ENCODE measurements at places on chromosomes 1 and 21.

DNA sequence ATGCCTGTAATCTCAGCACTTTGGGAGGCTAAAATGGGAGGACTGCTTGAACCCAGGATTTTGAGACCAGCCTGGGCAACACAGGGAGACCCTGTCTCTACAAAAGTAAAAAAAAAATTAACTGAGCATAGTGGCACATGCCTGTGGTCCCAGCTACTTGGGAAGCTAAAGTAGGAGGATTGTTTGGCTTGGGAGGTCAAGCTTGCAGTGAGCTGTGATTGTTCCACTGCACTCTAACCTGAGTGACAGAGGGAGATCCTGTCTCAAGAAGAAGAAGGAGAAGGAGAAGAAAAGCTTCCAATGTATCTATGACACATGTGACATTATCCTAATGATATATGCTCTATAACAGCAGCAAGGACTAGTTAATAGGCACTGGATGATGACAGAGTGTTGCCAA is 20.1 kb upstream of the ARHGAP29 start:
- DNase-seq = no peak

- DNase-seq = no peak
Observed at GRCh38 chr1:26750428-26750827, 37.3 kb upstream of the PIGV start.

DNA sequence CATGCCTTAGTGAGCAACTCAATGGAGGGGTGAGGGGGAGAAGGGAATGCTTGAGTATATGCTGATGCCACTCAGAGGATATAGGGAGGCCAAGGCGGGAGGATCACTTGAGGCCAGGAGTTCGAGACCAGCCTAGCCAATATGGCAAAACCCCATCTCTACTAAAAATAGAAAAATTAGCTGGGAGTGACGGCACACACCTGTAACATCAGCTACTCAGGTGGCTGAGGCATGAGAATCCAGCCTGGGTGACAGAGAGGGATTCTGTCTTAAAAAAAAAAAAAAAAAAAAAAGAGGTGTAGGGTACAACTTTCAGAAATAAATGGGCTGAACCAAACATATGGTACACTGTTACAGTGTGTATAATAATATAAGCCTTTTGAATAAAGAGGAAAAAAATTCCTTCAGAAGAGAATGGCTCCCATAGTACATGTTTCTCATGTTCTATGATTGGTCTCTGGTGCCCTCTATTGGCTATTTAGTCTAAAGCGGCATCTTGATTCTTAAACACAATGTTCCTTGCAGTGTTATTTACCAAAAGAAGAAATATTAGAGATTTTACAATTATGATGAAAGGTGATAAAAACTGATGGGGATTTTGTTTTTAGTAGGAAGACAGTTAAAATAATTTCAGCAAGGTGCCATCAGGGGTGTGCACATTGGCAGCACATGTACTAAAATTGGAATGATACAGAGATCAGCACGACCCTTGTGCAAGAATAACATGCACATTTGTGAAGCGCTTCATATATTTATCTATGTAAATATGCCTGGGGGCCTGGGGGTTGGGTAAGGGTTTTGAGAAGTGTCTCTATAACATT is 109.8 kb downstream of the PATJ start:
- DNase-seq = no peak

- no peak for DNase-seq
Observed at GRCh38 chr1:200654660-200655059, 15.0 kb downstream of the DDX59 start.

GRCh38 chr1:209585197-209585596 is 1.7 kb downstream of the CAMK1G start:
- DNase-seq = no peak

DNA sequence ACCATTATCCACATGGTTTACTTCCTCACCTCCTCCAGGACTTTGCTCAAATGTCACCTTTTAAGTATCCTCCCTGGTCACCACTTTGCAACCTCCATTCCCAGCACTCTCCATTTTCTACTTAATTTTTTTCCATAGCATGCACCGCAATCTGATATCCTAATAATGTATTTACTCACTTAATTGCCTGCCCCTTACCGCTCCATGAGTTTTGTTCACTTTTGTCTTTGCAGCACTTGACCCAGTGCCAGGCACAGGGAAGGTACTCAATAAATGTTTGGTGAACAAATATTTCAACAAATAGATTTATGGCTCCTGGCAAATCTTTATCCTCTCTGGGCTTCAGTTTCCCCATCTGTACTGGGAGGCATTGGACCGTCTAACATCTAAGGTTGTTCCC is 53.6 kb downstream of the UBE2T start:
- no peak for DNase-seq

GRCh38 chr1:58818075-58818474 is 34.2 kb upstream of the JUN start:
- no peak for DNase-seq

GRCh38 chr1:207361889-207362288 is 40.4 kb downstream of the CD55 start:
- DNase-seq = no peak

DNA sequence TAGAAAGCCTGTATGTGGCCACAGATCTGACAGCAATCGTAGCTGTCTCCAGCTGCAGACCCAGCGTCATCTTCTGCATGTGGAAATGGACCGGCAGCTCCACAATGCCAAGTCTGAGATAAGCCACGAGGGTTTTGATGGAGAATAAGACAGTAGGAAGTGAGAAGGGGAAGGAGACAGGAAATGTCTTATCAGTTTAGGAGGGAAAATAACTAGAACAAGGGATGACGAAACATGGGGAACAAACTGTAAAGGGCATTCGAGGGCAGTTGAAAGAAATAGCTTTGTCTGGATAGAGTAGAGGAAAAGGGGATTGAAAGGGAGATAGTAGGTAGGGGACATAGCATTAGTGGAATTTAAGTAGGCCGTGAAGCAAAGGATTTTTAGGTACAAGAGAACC is 74.0 kb upstream of the CTTNBP2NL start:
- no peak for DNase-seq

DNA sequence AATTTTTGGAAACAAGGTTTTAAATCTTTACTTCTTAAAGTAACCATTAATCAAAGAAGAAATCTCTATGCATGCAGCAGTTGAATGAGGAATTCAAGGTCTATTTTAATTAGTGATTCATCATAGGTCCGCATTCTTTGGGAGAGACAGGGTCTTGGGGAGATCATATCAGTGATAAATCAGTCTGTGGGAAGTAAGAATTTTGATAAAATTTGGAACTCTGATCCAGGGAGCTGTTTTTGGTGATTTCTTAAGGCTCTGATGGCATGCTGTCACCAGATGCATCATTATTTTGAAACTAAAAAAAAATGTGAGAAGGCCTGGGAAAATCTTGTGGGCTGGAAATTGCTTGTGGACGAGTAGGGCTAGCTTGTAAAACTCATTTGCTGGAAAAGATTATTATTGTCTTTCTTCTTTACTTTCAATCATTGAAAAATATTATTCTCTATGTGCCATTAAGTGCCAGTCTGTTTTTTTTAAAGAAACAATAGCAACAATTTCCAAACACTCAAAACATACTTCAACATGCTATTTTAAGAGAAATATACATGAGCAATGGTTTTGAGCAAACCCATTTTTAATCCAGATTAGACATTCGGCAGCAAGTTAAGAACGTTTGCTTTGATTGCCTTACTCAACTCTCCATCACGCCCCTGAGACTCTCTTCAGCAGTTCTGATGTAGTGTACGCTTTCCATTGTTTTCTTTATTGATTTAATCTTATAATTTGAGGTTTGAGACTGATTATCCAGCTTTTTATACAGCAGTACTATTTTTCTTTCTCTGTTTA is 62.6 kb downstream of the ZBTB18 start:
- no peak for DNase-seq

DNA sequence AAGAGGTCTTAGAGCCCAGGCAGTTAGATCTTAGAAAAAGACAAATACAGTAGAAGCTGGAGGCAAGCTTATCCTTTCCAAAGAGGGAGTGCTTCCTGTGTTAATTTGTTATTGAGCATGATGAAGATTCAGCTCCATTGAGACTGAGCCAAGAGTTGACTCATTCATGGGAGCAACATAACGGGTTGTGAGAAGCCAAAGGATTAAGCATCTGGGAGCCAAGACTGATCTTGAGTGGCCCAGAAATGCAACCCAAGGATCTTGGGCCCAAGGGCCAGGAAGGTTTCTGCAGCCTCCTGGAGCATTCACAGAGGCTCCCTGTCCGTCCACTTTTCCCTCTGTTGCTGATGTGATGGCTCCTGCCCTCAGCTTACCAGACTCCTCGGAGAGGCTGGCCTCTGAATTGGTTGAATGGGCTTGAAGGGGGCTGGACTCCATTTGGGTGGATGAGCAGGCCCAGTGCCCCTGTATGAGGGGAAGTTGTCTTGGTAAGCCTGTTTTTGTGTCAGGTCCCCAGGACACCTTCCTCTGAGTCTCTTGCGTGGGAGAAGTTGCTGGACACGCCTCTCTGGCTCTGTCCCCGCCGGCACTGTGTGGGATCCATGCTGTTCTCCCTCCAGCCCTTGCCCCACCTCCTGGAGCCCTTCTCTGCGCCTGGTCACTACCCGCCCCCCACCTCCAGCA is 42.4 kb downstream of the PDE9A start:
- DNase-seq = no peak

- DNase-seq = no peak
Observed at GRCh38 chr1:198064181-198064580, 92.6 kb upstream of the NEK7 start.

- no peak for DNase-seq
Observed at GRCh38 chr1:43722810-43723209, 15.5 kb downstream of the ST3GAL3 start.

DNA sequence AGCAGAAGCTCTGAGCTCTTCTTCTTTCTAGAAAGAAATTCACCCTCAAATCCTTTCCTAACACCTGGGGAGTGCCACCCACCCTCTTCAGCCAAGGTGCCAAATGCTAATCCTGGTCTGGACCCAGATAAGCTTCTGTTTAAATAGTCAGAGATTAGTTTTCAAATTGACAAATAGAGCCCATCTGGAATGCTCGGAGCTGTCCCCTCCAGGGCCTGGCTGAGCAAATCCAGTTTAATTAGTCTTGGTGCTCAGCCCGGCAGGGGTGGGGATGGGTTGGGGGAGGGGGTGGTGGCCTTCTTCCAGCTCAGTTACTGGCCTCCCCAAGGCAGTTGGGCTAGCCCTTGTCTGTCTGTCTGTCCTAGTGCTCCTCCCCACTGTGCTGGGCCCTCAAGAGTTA is 269.5 kb downstream of the GRIK3 start:
- DNase-seq = peak; percentile 95

DNA sequence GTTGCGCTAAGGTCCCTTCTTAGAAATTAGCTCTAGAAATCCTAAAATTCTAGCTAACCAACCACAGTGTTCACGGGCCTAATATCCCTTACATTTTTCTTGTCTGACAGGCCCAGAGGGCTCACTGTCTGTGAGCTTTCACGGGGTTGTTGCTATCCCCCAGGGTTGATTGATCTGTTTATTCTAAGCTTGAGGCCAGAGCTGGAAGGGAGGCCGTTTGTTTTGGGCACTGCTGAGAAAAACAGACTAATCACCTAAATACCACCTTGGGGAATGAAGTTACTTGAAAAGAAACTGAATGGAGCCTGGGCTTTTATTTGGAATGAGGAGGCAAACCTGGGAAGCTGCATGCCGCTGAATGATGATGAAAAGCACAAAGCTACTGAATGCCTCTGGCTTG is 162.4 kb downstream of the KIF26B start:
- DNase-seq = no peak

DNA sequence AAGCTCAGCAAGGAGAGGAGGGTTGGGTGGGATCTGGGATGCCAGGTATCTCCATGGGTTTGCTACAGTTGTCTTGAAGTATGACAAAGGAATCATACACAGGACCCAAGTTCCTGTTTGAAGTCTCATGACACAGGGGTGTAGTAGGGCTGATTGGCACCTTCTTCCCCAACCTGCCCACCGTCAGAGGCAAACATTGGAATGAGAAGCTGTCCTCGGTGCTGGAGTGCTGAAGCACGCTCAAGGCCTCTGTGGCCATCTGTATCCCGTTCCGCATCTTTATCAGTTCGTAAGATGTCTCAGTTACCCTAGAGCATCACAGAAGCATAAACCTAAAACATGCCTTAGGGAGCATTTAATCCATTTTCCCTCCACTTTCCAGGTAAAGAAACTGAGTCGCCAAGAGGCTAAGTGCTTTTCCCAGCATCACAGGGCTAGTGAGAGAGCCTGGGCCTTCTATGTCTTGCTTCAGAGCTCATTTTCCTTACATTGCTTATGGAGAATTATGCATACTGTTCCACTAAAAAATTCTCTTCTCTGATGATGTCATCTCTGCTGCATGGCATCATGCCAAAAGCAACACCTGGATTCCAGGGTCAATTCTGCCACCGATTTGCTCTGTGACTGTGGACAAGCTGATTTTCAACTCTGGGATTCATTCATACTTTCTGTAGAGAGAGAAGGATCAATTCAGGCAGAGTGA is 34.2 kb downstream of the VWA5B1 start:
- no peak for DNase-seq

- DNase-seq = no peak
Observed at GRCh38 chr1:233261206-233261605, 34.3 kb downstream of the PCNX2 start.

- no peak for DNase-seq
Observed at GRCh38 chr1:246613096-246613758, 47.0 kb downstream of the CNST start.

DNA sequence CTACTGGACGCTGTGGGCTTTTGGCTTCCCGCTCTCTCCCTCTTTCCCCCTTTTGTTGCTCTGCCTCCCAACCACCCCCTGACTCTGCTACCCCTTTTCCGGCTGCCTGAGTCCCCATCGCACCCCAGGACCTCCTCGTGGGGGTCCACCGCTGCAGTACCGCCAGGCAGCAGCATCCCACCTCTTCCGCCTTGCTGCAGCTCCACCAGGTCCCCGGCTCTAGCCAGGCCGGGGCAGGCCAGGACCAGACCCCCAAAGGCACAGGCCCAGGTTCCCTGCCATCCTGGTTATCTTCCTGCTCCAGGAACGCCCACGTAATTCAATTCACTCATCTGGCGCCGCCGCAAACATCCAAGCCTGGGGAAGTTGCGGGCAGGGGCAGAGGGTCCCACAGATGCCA is 139.8 kb downstream of the LIPI start:
- DNase-seq = no peak

DNA sequence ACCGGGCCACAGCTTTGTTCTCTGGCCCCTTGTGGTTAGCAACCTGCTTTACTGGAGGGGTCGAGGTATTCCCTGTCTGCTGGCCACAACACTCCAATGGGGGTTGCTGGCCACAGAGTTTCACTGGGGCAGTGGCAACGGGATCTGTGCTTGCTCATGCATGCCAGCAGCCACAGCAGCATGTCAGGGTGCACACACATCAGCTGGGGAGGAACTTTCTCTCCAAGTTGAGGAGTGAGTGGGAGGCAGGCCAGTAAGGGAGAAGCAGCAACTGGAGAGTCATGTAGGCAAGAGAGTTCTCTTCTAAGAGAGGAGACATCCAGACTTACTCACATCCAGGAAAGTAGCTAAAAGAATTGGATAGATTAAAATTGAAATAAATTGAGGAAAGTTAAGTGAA is 38.0 kb downstream of the SAMD13 start:
- DNase-seq = no peak

- DNase-seq = no peak
Observed at GRCh38 chr21:17742181-17742580, 77.0 kb downstream of the C21orf91 start.

DNA sequence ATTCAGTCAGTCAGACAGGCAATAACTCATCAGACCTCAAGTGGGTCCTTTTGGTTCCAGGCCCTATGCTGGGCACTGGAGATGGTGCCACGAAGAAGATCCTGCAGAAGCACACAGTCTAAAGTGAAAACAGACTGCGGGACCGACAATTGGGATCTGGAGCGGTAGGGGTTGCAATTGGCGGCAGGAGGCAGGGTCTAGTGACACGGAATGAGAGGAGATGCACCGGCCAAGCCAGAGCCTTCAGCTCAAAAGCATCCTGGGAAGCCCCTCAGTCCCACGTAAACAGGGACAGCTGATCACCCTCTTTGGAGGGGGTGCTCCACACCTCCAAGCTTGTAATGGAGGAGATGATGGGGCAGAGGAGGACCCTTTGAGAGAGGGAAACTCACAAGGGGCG is 56.2 kb downstream of the KLHDC7A start:
- no peak for DNase-seq
